ENCODE measurements at places on chromosomes 7 and 10.

GRCh38 chr7:46294381-46294780 lies 373.3 kb upstream of the IGFBP3 start:
- no peak for DNase-seq

- DNase-seq = no peak
These were observed 103.1 kb downstream of the GSAP start for GRCh38 chr7:77313085-77313484.

DNA sequence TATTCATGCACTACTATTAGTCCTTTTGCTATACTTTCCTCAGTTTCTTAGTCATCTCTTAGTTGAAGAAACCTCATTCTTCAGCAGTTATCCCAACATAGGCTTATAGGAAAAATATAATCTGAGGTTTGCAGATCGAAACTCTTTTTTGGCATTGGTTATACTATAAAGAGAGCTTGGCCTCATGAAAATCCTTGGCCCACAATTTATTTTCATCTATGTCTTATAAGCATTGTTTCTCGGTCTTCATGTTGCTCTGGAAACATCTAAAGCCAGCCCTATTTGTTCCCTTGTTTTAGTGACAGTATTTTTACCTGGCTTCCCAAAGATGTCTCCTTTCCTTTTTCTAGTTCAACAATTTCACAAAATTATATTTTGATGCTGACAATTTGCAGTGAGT lies 345.1 kb upstream of the PRKCQ start:
- DNase-seq = no peak

DNA sequence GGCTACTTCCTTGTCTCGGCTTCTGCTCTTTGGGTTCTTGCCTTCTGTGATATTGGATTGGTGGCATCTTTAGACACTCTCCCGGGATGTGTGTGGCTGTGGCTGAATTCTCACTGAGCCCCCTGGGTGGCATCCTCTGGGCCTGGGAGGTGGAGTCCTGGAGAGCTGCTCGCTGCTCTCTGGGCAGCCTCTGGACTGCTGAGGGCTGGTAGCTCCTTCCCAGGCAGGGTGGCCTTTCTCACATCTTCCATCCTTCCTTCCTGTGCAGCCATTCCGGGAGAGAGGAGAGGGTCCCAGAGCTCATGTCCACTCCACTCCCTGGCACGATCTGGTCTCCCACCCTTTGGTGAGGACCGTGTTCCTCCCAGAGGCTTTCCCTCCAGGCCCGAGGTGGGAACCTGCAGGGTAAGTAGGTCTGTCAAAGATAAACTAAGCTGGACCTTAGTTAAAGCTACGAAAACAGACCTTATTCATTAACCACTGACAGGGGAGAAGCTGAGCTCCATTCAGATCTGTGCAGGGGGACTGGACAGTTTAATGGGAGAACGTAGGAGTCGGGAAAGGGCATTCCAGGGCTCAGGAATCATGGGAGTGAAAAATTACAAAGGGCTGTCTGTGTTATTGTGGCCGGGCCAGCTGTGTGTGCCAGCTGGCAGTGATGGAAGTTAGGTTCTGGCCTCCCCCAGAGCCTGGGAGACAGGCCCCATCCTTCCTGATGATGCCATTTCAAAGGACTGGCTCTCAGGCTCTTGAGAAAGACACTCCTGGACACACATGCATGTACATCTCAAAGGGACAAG lies 8.7 kb downstream of the ATP6V0E2 start:
- no peak for DNase-seq

- no peak for DNase-seq
These were observed 213.1 kb downstream of the TPK1 start for GRCh38 chr7:144622745-144623144.

GRCh38 chr7:33743594-33743993 lies 161.7 kb upstream of the BMPER start:
- no peak for DNase-seq

DNA sequence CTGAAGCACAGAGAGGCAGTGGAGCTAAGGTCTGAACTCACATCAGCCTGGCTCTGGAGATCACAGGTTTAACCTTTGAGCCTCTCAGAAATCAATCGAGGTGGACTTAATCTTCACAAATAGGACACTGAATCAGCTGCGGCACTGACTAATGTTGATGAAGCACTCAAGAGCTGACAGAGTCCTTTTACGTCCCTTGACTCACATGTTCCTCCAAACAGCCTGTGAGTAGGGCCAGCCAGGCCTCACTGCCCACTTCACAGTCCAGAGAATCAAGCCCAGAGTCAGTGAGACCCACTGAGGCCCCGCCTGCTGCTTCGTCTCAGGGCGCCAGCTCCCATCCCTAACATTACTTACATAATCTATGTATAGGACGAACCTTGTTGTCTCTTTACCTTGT lies 63.1 kb downstream of the TNS3 start:
- no peak for DNase-seq

DNA sequence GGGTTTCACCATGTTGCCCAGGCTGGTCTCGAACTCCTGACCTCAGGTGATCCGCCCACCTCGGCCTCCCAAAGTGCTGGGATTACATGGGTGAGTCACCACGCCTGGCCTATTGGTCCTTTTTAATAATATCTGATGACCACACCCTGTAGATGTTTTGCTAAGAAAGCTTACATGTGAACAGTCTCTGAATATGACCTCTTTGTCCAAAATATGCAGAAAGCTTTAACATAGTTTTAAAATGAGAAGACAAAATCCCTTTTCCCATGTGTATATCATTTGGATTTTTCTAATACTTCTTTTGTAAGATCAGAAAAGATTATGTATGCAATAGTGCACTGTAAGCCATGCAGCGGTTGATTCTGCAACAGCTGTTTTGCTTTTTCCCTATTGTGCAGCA lies 38.5 kb downstream of the MCU start:
- no peak for DNase-seq

DNA sequence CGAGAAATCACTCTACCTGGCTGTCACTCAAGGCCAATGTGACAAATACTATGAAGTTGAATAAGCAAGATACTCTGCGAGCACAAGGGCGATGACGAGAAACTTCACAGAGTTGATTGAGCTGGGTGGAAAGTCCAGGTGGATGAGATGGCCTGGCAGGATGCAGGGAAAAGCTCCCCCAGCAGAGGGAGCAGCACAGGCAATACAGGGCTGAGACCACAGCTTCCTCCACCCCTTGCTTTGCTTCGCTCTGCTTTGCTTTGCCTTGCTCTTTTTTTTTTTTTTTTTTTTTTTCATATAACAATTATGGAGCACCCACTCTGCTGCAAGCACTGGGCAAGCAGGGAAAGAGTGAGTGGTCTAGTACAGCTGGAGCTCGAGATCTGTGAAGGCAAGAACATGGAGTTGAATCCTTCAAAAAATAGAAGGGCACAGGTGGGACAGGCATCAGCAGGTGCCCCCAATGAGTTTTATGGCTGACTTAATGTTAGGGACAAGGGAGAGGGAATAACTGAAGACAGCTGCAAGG lies 88.3 kb downstream of the CABCOCO1 start:
- peak; percentile 75 for DNase-seq

DNA sequence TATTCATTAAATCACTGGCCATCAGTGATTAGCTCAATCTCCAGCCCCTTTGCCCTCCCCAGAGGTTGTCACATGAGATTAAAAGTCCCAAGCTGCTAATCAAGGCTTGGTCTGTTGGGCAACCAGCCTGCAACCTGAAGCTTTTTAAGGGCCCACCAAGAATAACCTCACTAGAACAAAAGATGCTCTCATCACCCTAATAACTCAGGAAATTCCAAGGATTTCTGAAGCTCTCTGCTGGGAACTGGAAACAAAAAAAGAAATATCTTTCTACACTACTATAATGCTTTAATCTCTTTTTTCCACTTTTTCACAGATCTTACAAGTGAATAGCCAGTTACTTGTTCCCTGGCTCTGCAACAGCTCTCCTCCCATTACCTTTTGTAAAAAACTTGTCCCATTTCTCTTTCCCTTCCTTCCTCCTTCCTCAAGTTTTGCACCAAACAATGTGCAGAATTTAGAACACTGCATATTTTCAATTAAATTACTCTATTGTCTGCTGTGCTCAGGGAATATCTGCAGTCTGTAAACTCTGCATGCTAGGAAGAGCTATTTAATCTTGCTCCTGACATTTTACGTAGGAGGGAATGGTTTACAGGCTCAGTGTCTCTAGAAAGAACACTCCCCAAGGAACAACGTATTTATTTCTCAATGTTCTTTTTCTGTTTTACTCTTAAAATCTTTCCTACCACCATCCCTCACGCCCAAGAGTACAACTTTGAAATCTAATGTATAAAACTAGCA lies 169.1 kb downstream of the IMMP2L start:
- no peak for DNase-seq

GRCh38 chr10:76091926-76092325 lies 660.5 kb downstream of the LRMDA start:
- DNase-seq = no peak

DNA sequence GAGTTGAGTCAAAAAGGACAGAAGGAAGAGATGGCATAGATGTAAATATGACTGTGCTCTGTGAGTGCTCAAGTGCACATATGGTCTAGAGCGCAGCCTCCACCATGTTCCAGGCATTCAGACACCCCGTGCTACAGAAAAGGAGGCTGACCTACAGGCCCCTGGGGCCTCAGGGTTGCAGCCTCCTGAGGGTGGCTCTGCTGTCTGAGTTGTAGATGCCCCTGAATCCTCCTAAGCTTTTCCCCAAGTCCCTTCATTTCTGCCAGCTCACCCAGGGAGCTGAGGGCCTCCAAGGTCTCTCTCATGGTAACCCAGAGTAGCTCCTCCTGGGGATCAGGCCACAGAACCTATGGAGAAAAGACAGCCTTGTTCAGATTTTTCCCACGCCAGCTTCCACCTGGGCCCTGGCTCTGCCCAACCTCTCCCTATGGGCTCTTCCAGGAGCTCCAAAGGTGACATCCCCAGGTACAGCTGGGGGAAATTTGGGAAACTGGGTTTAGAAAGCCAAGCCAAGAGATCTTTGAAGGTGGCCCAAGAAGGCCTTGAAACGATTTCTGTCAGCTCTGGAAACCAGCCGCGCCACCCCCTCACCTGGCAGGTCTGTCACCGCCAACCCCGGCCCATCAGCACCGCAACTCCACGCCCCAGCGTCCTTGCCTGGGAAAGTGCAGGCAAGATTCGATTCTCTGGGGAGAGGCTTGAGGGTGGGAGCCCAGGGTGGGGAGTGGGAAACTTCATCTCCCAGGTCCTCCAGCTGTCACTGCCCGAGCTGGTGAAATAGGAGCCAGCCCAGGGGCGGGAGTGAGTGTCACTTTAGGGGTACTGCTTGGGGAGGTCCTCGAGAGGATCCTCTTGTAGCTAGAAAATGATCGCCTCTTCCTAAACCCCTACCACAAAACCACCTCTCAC lies 2.4 kb downstream of the ZNF467 start:
- no peak for DNase-seq

GRCh38 chr10:125006188-125006680 lies 64.3 kb downstream of the ZRANB1 start:
- no peak for DNase-seq

DNA sequence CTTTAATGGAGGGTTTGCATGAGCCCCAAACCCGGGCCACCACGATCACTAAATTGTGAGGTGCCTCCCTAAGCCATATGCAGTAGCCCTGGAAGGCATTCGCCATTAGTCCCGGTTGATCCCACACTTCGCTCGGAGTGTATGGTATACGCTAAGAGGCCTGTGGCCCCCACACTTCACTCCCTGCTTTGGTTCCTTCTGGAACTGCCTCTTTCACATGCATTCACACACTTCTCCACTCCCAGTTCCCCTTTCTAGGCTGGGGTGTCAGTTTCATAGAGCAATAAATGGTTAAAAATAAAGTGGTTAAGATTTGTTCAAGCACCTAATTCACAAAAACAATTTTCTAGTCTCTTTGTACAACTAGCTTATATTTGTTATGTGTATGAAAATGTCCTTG lies 212.1 kb upstream of the KCND2 start:
- DNase-seq = no peak

GRCh38 chr7:51009716-51010496 lies 227.2 kb upstream of the GRB10 start:
- no peak for DNase-seq

- no peak for DNase-seq
These were observed 71.3 kb downstream of the TBXAS1 start for GRCh38 chr7:139900326-139900725.

- no peak for DNase-seq
These were observed 10.8 kb upstream of the RNF216 start for GRCh38 chr7:5792268-5792667.

GRCh38 chr10:129005080-129005479 lies 462.0 kb upstream of the MGMT start:
- DNase-seq = no peak

- no peak for DNase-seq
These were observed 336.6 kb downstream of the HPSE2 start for GRCh38 chr10:98899018-98899417.

DNA sequence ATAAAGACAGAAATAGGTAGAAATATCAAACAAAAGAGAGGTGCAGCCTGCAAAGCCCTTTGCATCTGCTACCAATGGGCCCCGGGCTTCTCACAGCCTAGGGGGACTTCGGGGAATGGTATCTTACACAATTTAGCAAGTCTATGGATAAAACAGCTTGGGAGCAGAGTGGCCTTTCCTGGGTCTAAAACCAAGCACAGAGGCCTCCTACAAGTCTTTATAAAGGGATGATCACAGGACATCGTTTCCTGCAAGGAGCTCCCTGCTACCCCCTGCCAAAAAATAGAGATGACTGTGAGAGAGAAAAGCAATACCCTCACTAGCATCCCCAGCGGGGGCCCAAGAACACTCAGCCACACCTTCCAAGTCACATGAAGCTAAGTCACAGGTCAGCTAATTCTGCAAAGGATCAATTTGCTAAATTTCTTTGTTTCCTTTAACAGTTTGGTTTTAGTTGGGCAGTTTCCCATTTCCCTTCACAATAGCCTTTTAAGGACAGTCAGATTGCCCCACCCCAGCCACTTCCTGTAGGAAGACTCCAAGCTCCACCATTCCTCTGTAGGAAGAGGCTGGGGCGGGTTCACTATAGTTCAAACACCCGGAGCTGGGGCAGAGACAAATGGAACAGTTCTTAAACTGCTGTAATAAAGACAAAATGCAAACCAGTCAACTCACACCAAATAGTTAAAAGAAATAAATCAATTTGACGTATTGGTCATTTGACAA lies 105.5 kb downstream of the SLIT1 start:
- no peak for DNase-seq

DNA sequence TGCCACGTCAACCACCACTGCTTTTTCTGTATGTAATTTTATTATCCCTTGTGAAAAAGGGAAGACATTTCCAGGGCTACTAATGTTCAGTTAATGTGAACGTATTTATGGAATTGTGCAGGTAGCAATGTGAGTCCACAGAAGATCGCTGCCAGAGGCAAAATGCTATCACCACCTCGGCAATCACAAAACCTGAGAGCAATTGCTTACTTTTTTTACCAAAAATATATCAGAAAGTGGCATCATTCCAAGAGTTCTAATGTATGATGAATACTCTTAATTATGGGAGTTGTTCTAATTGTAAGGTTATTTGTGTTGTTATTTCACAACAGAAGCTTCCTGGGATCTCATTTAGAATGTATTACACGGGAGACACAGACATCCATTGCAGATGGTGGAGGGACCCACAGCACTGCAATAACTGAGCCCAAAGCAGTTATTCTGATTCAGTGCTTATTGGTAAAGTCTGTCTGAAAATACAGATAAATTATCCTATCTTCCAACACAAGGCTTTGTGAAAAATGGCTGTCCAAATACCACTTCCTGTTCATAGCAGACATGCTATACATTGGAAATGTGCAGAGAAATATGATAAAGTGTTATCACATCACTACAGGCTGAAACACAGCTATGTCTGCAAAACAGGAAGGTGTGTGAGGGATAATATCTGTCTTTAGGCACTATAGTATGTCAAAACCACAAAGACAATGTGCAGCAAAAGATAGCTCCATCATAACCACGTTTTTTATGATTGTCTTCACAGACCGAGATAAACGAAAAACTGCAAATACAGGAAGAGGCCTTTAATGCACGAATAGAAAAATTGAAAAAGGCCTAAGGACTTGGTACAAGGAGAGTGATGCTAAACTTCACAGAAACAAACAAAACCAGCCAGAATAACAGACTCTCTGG lies 102.7 kb downstream of the CABCOCO1 start:
- no peak for DNase-seq

Data from stimulated activated CD4-positive, alpha-beta T cell treated with anti-CD3 and anti-CD28 coated beads, Interleukin-2, amount 100 ng/mL, for 24 hours (primary cell).